ENCODE measurements at places on chromosomes 11 and 22. TPM values are rescaled to one million over a fixed set of nuclear protein-coding genes. Genes with fewer than 3 reads are reported as not detected.

Gene GLB1L3
- total RNA-seq: not detected

- DNase-seq: peak; percentile 56
- H3K36me3 ChIP-seq: no peaks in the 10 kb centered on the region
- no peak overlapping the region for H3K27ac ChIP-seq
Observed at GRCh38 chr11:120024586-120024985, 113.3 kb downstream of the TRIM29 start.

GRCh38 chr22:27212102-27212501 is 554.7 kb downstream of the MIAT start:
- H3K27me3 ChIP-seq: no peaks in the 10 kb centered on the region
- peak overlapping the region; percentile 95 for H3K27ac ChIP-seq
- H3K4me3 ChIP-seq: no peak overlapping the region
- DNase-seq: no peak
- H3K36me3 ChIP-seq: peaks cover 7% of the 10 kb centered on the region

- H3K27me3 ChIP-seq: no peaks in the 10 kb centered on the region
- DNase-seq: no peak
- H3K27ac ChIP-seq: no peak overlapping the region
- no peak overlapping the region for H3K4me3 ChIP-seq
- no peaks in the 10 kb centered on the region for H3K36me3 ChIP-seq
Observed at GRCh38 chr22:49699476-49699875, 128.2 kb downstream of the BRD1 start.

Gene SLC22A6
- not detected for total RNA-seq

GRCh38 chr11:133156986-133157745 is 375.1 kb downstream of the OPCML start:
- no peak overlapping the region for H3K27ac ChIP-seq
- no peaks in the 10 kb centered on the region for H3K4me1 ChIP-seq
- DNase-seq: no peak

- peaks cover 20% of the 10 kb centered on the region for H3K4me1 ChIP-seq
- no peaks in the 10 kb centered on the region for H3K27me3 ChIP-seq
- no peak overlapping the region for H3K4me3 ChIP-seq
- H3K27ac ChIP-seq: peak overlapping the region; percentile 71
- peaks cover 34% of the 10 kb centered on the region for H3K36me3 ChIP-seq
Observed at GRCh38 chr11:12900496-12900895, 108.6 kb upstream of the RASSF10 start.

- H3K36me3 ChIP-seq: no peaks in the 10 kb centered on the region
- no peaks in the 10 kb centered on the region for H3K27me3 ChIP-seq
- H3K4me1 ChIP-seq: no peaks in the 10 kb centered on the region
- no peak overlapping the region for H3K27ac ChIP-seq
- H3K4me3 ChIP-seq: no peak overlapping the region
- no peak for DNase-seq
Observed at GRCh38 chr11:126457817-126458216, 102.3 kb downstream of the ST3GAL4 start.

- H3K4me3 ChIP-seq: no peak overlapping the region
- H3K36me3 ChIP-seq: no peaks in the 10 kb centered on the region
- H3K27ac ChIP-seq: no peak overlapping the region
- DNase-seq: no peak
- H3K27me3 ChIP-seq: peaks cover 13% of the 10 kb centered on the region
Observed at GRCh38 chr11:44456544-44457300, 108.7 kb upstream of the CD82 start.

Gene HMOX1
- total RNA-seq: 44.3 TPM

Gene PLAAT5
- total RNA-seq: not detected

DNA sequence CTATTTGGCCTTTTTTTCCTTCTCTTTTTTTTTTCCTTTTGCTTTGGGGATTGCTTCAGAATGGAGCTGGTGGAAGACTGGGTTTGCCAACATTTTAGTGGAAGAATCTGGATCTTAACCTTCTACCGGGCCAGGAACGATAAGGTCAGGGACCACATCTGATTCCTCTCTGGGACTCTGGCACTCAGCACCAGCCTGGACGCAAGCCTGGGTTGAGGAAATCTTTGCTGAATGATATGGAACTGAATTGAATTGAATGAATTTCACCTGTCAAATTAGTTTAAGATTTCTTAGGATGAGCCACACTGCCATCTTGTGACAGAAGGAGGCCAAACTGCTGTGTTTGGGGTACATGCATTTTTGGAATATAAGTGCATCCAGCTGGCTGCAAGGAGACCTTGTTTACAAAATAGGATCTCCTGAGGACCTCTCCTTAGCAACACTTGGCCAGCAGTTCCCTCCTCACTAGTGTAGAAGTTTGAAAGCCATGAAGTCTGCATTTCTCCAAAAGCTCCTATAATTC is 30.4 kb downstream of the TPBGL start:
- no peak overlapping the region for H3K27ac ChIP-seq
- DNase-seq: no peak
- no peaks in the 10 kb centered on the region for H3K27me3 ChIP-seq

- peaks cover 36% of the 10 kb centered on the region for H3K4me1 ChIP-seq
- H3K27me3 ChIP-seq: no peaks in the 10 kb centered on the region
- no peak overlapping the region for H3K27ac ChIP-seq
- H3K36me3 ChIP-seq: no peaks in the 10 kb centered on the region
- no peak for DNase-seq
Observed at GRCh38 chr11:414318-414857, 411 bp downstream of the SIGIRR start.

Gene APOA4
- total RNA-seq: not detected

Gene RASGRP2
- total RNA-seq: 11.2 TPM

DNA sequence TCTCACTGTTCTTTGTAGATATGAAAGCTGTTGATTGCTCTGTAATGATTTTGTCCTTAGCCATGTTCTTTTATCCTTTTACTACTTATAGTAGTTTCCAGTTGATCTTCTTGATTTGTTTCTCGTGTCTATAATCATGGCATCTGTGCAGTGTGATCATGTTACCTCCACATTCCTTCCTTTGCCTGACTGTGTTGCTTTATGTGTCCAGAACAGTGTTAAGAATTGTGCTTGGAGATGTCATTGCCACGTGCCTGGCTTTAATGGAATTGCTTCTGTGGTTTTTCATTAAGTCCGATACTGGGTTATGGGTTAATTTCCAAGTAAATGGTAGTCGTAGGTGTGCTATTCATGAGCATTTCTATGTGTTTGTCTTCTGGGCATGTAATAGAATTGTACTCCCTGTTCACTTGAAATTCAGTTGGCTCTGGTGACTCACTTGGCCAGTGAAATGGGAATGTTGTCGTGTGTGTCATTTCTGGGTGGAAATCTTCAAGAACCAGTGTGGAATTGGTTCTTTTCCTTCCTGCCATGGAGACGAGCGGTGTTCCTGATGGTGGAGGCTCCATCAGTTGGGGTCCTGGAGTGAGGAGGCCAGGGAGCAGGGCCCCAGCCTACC is 6.8 kb downstream of the GTSE1 start:
- H3K27ac ChIP-seq: peak overlapping the region; percentile 52
- DNase-seq: no peak
- peaks cover 38% of the 10 kb centered on the region for H3K4me1 ChIP-seq
- H3K36me3 ChIP-seq: no peaks in the 10 kb centered on the region
- H3K27me3 ChIP-seq: no peaks in the 10 kb centered on the region

DNA sequence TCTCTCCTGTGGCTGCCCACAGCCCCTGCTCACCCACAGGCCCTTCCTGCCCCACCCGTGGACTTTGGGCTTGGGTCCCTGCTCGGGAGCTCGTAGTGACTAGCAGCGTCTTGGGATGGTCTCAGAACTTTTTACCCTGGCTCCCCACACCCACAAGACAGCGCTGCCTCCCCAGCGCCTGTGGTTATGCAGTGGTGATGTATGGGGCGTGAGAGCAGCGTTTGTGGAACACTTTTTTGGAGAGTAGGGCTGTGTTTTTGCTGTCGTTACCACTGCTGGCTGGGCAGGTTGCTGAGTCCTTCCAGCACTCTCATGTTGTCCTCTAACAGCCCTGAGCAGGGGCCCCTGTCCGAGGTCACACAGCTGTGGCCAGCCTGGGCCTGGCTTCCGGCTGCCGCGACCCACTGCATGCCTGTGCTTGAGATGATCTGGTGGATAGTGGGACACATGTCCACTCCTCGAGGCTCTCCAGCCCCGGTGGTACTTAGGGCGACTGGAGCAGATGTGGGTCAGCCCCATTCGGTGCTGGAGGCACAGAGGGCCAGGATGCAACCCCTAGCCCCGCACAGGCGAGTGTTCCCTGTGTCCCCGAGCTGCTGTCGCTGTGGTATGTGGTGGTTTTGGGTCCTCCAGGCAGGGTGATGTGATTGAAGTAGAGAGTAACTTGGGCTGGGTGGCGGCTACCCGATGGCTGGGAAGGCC is 7.1 kb upstream of the GRAMD4 start:
- peaks cover 30% of the 10 kb centered on the region for H3K4me1 ChIP-seq
- DNase-seq: no peak
- H3K27me3 ChIP-seq: no peaks in the 10 kb centered on the region

DNA sequence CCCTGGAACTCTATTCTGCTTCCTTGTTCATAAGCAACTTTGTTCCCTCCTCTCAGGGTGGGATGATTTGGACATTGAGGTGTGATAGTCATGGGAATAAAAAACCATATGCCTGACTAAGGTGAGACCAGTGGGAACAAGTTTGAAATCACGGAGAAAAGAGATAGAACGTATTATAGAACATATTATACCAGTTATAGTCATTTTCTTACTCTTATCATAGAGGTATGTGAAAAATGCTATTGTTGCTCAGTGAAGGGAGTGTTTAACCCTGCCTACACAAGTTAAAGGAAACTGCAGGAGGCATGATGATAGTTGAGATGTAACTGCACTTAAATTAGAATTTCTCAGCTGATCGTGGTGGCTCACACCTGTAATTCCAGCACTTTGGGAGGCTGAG is 15.5 kb downstream of the OR6Q1 start:
- H3K27ac ChIP-seq: no peak overlapping the region
- no peaks in the 10 kb centered on the region for H3K36me3 ChIP-seq
- H3K4me3 ChIP-seq: no peak overlapping the region
- DNase-seq: no peak

DNA sequence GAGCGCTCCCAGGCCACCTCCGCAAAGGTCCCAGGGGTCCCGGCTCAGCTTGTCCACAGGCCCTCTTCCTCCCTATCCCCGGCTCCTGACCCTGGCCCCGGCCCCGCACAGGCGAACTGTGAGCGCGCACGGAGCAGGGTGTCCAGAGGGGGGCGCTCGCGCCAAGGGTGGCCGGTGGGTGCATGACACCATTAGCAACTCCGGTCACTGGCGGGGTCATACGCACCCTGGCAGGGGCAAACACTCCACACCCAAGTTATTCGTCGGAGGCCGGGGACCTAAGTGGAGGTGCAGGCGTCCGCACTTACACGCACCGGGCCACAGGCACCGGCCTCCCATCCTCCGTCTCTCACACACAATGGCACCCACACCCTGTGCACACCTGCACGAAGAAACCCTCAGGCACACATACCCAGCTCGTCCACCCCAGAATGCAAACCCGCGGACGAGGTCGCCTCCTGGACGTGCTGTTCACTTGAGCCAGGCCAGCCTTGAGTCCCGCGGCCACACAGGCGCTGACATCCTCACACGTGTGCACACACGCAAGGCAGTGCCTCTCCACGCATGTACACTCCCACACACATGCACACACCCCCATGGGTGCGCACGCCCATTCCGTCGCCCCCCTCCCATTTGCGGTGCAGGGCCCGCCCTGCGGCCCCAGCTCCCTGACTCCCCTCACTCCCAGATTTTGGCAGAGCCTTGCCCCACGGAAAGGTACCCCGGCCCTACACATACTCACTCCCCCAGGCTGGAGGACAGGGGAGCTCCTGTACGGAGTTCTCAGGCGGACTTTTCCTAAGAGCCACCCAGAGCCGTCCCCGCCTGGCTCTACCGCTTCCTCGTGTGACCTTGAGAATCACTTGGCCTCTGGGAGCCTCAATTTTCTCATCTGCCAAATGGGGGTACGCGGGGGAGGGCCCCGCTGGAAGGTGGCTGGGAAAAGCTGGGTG is at the start of gene RASGRP2:
TSS of gene RASGRP2 (minus strand) at position 552 of the 953 bp plus-strand sequence. CDS start 1,276 bp downstream, outside the sequence.
- no peaks in the 10 kb centered on the region for H3K36me3 ChIP-seq
- peak within 1 kb of the TSS; percentile 75 for H3K4me3 ChIP-seq
- no peak for DNase-seq
- H3K4me1 ChIP-seq: peaks cover 36% of the 10 kb centered on the region
- H3K27ac ChIP-seq: peak within 1 kb of the TSS; percentile 74

- H3K27ac ChIP-seq: no peak overlapping the region
- no peak overlapping the region for H3K4me3 ChIP-seq
Observed at GRCh38 chr11:66221012-66221411, 47.4 kb upstream of the RAB1B start.

Measured in osteocyte (in vitro differentiated cells).